HS-27A (cell line): ENCODE measurements at places on chromosomes 6 and 20.

- DNase-seq = no peak
Measured at GRCh38 chr6:30096829-30097228, 16.1 kb downstream of the TRIM31 start.

DNA sequence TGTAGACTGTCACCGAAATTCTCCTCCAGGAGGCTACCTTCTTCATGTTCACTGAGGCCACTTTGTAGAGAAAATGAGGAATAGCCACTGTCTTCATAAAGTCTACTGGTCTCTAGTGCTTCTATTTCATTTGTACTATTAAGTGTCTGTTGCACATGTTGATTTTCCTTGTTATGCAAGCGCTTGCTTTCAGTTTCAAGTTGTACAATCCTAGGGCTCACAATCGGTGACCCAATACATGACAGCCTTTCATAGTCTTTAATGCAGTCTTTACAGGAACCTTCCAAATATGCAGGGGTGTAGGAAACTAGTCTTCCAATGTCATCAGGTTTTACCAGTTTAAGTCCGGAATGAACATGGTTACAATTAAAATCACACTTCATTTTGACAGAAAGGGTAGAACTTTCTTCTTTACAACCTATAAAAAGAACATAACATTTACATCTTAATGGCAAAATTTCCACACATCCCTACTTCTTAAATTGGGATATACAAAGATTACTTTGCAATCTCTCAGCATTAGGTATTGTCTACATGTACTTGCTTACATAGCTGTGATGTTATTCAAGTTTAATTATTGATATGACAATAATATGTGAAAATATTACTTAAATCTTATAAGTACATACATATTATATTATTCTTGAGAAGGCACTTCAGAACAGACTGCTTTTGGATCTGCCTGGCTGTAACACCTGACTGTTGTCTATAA lies 7.5 kb downstream of the FBXO5 start:
- DNase-seq = no peak

GRCh38 chr6:42352856-42353564 lies 98.7 kb downstream of the TRERF1 start:
- peak; percentile 56 for DNase-seq

DNA sequence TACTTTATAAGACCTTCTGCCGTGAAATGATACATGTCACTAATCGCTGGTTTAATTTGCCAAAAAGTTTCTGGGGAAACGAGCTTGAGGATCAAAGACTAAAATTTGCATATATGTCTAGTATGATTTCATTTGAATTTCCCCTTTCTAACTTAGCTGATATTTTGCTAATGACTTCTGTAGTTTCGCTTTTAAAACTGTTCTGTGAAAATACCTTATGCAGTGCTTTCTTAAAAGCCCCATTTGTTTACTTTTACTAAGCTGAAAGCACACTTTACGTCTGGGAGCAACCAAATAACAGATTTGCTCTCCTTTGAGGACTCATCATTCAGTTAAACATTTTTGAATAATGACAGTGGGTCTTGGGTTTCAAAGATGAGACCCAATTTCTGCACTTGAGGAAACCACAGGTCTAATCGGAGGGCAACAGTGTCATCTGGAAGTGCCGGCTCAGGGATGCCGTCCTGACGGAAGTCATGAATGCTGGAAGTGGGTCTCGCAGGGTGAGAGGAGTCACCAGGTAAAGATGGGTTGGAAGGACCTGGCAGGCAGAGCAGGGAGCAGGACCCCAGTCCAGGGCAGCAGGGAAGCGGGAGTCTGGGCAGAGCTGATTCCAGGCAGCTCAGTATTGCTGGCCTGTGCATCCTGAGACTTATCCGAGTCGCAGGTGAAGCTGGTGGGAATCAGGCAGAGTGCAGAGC lies 33.2 kb downstream of the PLEKHG1 start:
- no peak for DNase-seq

- no peak for DNase-seq
Measured at GRCh38 chr6:156980515-156980914, 203.3 kb downstream of the ARID1B start.

DNA sequence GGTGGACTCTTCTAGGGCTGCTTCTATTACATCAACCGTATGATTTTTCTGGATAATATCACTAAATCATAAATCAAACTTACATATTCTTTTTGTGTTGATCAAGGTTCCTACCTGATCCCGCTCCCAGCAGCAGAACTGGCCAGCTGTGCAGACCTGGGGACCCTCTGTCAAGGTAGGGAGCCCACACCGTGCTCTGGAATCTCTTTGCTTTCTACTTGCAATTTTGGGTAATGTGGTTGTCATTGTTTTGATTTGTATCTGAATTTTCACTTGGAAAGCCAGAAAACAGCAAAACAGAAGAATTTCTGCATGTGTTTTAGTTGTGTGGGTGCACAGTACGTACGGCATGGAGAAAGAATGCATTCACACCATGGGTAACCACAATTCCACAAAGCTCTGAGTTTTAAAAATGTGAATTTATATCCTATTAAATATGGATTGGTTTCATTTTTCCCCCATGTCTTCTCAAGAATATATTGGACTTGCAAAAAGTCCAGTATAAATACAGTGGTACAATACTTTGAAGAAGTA lies 80.1 kb downstream of the ADGRG6 start:
- no peak for DNase-seq

GRCh38 chr20:48457193-48458002 lies 370.4 kb downstream of the PREX1 start:
- DNase-seq = no peak
